ENCODE measurements at places on chromosomes 11 and 22. TPM values are rescaled to one million over a fixed set of nuclear protein-coding genes. Genes with fewer than 3 reads are reported as not detected.

CHADL gene
- 0.85 TPM for total RNA-seq

CDC42EP2 gene
- total RNA-seq = not detected

CDKN1C gene
- total RNA-seq = 3.6 TPM

SCGB1D1 gene
- total RNA-seq = not detected

DNA sequence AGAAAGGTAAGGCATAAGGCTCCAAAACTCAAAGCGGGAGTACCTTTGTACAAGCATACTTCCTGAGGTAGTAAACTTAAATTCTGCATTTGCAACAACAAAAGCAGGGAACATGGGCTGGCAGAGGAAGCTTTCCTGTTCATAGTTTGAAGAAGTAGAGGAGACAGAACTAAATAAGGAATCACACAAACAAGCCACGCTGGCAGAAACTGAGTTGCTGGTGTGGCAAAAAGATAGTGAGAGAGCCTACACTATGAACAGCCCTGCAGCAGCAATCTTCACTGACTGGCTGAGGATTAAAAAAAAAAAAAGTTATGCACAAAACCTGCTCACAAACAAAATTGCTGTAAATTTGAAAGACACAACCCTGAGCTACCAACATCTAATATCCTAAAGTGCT lies 46.5 kb downstream of the FCHSD2 start:
- no peak for DNase-seq

JRKL gene
- 12.5 TPM for total RNA-seq

CD3D gene
- 362 TPM for total RNA-seq

- no peak for DNase-seq
Measured at GRCh38 chr11:79949574-79949973, 508.7 kb upstream of the TENM4 start.

CARD10 gene
- 1.2 TPM for total RNA-seq

LPXN gene
- 200 TPM for total RNA-seq

- DNase-seq = no peak
Measured at GRCh38 chr22:44368611-44369292, 56.0 kb upstream of the SHISAL1 start.

DNA sequence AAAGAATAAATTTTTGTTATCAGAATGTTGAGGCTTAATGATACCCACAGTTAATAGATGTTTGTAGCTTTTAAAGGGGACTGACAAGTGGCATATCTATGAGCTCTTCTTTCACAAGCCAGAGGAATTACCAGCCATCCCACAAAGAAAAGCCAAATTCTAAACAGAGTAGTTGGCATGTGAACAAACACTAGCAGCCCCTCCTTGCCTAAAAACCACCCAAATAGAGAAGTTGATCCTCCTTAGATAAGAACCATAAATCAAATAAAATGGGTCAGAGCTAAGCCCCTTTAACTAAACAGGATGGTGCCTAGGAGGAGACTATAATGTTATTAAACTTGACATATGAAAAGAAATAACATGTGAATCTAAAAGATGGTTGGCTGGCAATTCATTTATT lies 11.4 kb downstream of the LPXN start:
- DNase-seq = no peak

DNA sequence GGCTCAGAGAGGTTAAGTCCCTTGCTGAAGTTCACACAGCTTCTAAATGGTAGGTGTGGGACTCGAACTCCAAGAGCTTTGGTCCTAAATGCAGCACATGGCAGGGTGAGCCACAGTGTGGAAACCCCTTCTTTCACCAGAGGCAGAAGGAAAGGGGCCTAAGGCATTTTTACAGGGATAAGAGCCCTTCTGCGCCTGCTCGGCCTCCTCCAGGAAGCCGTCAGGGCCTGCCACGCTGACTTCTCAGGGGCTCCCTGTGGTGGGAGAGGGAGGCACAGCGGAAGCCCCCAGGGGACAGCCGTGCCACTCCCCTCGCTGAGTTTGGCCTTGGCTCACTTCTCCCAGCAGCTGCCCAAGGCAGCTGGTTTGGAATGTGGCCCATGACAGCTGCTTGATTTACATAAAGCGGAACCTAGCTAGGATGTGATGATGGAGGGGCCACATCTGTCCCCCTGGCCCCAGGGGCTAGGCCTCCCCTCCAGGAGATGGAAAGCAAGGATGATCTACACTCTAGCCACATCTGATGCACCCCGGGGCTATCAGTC lies 35.4 kb downstream of the CD82 start:
- DNase-seq = no peak

CASP1 gene
- 47.3 TPM for total RNA-seq

DNA sequence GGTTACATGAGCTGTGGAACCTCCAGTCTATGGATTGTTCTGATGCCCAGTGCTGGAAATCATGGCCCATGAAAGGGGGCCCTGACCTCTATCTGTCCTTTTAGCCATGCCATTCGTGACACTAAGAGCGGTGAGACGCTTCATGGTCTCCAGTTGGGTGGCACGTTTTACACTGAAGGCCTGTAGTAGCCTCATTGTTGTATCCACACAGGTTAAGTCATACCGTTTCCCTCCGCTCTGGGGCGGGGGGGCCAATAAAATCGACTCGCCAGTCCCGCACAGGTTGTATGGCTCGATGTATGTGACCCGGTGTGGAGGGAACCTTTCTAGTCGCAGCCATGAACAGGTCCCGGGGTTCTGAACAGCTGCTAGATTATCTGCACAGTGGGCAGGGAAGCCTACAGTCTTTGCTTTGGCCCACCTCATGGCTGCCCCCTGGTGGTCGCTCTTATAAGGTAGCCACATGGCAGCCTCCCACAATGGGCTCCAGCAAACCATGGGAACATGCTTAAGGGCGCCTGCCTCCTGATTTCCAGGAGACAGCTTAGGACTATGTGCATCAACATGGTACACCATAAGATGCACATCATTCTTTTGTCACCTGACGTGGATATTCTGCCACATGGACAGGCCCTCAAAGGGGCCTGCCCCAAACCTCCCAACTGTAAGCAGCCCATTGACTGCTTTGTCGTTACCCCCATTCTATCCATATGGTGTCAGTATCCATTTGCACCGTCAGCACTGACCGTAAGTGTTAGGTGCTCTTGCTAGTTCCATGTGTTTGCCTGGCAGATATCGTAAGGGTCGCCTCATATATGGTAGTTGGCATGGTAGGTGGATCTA lies 19.7 kb upstream of the APOL3 start:
- DNase-seq = peak; percentile 74

DNA sequence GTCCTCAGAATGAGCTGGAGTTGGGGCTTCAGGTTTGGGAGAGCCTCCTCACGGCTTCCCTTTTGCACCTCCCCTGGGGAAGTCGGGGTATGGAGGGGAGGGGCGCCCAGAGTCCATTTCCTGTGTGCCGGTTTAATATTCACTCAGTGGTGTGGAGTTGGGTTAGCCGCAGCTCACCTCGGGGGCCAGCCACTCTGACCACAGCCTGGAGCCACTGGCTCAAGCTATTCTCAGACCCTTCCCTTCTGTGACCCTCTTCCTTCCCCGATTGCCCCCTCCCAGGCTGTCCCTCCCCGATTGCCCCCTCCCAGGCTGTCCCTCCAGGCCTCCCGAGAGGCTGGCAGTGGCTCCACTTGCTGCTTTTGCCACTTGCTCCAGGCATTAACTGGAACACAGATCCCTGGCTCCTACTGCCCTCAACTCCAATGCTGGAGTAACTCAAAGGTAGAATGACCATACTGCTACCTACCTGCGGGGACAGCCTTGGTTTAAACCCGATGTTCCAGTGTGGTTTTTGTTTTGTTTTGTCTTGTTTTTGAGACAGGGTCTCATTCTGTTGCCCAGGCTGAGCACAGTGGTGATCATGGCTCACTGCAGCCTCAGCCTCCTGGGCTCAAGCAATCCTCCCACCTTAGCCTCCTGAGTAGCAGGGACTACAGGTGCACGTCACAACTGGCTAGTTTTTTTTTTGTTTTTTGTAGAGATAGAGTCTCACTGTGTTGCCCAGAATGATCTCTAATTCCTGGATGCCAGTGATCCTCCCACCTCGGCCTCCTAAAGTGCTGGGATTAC lies 29.3 kb downstream of the RPUSD4 start:
- no peak for DNase-seq

DNA sequence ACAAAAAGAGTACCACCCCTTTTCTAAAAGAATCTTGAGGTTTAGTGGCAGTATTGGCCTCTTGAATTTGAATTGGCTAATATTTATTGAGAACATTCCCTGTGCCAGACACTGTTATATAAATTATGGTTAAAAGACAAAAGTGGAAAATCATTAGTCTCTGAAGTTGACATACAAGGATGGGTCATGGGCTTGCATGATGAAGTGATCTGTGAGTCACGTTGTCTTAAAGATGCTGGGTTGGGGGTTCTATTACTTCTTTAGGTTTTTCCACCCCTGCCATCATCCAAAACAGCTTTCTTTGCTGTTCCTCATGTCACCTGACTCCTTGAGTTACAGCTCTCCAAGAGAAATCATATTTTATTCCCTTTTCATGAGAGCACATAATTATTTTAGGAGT lies 85.0 kb downstream of the CD44 start:
- DNase-seq = no peak

DNA sequence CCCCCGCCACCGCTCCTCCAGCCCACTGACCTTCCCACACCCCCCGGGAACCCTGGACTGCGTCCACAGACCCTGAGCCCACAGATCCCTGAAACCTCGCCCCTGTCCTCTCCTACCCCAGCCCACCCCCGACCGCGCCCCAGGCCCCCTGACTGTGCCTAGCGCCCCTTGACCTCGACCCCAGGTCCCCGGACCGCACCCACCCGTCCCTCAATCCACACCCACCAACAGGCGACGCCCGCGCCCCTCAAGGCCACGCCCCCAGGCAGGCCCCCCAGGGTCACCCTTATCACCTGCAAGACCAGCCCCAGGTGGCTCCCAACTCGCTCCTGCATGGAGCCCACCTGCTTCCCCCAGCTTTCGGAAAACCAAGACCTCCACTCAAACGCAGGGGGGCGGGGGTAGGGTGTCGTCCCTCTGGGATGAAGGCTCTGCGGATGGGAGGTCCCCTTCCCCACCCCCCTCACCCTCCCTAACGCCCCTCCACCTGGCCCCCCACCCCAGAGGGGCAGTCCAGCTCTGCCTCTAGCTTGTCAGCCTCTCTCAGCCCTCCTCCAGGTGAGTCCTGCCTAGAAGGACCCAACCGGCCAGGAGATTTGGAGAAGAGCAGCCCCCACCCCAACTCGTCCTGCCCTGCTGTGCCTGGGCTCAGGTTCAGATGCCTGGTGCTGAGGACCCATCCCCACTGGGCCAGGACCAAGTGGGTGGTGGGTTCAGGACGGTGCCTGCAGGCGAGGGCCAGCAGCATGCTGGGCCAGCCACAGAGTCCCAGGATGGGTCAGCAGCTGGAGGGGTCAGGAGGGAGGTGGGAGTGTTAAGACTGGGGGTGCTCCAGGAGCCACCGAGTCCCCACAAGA lies 3.1 kb upstream of the IL17REL start:
- peak; percentile 4 for DNase-seq

NDUFC2 gene
- total RNA-seq = 77.7 TPM

MISFA gene
- total RNA-seq = 0.47 TPM

DNA sequence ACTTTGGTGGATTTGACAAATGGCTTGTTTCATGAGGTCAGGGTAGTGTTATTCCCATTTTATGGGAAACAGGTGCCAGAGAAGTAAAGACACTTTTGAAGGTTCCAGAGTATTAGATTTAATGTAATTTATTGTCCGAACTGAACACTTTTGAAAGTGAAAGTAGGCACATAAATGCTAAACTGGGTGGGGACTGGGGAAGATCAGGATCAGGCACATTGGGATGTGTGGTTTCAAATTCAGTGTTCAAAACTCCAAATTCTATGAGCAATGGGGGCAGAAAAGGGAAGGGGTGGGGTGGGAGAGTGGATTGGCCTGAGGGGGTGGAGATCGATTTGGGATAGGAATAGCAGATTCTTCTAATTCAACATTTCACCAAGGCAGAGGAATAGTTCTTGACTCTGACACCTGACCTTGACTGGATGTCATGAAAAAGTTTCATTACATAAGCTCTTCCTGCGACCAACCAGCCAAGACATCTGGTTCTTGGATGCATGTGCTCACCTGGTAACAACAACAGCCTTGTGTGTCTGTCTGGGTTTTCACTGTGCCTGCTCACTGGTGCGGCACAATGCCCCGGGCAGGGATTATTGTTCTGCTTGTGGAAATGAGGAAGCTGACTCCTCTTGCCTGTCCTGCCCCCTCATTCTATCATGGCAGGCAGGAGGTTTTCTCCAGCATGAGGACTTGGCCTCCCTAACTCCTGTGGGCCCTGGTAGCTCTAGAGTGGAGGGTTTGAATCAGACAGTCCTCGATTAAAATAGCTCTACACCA lies 10.8 kb downstream of the PPFIBP2 start:
- DNase-seq = no peak

DNA sequence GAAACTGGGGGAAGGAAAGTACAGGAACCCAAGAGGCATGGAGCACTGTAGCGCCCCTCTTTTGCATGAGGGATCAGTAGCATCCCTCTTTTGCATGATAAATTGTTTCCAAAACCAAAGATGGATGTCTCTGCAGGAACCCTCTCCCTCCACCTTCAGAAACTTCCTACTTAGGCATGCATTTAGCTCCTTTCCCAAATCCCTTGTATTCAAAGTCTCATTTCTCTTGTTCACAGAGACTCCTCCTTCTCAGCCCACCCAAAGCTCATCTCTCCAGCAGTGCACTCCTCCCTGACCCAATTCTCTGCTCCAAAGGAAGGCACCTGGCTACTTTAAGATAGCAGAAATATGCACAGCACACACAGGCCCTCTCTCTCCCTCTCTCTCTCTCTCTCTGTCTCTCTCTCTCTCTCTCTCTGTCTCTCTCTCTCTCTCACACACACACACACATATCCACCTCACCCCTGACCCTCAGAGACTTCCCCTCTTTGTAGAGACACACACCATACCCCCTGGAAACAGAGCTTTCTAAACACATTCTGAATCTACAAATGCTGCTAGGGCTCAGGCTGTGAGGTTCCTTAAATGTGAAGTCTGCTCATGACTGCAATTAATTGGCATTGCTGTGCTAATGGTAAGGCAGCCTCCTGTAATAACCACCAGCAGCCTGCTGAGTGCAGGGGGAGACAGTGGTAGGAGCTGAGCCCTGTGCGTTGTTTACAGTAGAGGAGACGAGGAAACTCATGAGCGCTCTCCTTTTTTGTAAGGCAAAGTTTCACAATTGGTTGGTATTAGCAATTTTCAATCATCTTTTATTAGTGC lies 519.6 kb downstream of the NTM start:
- DNase-seq = no peak

DNA sequence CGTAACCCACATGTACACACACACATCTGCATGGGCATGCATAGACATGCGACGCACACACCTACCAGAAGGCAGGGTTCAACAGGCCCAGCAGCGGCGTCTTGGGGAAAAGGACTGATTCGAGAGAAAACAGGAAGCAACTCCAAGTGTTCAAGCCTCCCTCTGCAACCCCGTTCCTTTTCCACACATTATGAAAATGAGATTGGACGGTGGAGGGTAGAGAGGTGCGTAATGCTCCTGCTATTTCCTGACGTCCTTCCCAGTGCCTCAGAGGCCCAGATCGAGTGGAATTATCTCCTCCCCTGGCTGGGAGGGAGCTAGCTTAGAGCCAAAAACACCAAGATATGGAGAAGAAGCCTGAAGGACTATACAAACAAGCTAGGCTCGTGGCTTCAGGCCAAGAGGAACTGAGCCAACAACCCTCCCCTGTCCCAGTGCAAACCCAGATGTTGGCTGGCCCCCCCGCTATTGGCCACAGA lies 289.2 kb downstream of the MN1 start:
- DNase-seq = peak; percentile 50

GRCh38 chr22:43008921-43009320 lies 6.0 kb downstream of the PACSIN2 start:
- no peak for DNase-seq

DNHD1 gene
- 62.4 TPM for total RNA-seq

BSX gene
- total RNA-seq = not detected

- no peak for DNase-seq
Measured at GRCh38 chr11:76786016-76786415, 2.9 kb downstream of the TSKU start.

- no peak for DNase-seq
Measured at GRCh38 chr11:85967457-85967856, 101.4 kb downstream of the PICALM start.

Measured in naive thymus-derived CD8-positive, alpha-beta T cell (primary cell).